ENCODE measurements at places on chromosomes 6 and 20. TPM values are rescaled to one million over a fixed set of nuclear protein-coding genes. Genes with fewer than 3 reads are reported as not detected.

Gene LST1
- 15.3 TPM for polyA plus RNA-seq

Gene MYB
- polyA plus RNA-seq = 2.9 TPM

DNA sequence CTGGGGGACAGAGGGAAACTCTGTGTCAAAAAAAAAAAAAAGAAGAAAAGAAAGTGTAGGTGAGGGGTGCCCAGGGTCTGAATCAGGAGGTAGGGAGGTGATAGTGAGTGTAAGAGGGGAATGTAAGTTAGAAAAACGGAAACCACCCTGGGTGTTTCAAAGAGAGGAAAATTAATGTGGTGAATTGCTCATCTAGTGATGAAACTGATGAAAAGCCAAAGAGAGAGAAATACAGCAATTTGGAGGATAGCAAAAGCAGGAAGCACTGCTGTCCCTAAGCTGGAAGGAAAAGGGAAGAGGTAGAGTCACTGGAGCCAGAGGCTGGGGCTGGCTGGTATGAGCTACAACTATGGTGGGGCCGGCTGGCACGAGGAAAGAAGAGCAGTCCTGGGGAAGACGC lies 85.0 kb upstream of the CEP85L start:
- no peak for DNase-seq

GRCh38 chr6:112307707-112308106 lies 39.4 kb upstream of the RFPL4B start:
- DNase-seq = no peak

- DNase-seq = no peak
These were observed 141.1 kb upstream of the SLC24A3 start for GRCh38 chr20:19071446-19071725.

- DNase-seq = no peak
These were observed 9.6 kb downstream of the FAM83B start for GRCh38 chr6:54856129-54856528.

GRCh38 chr6:154479351-154479769 lies 31.1 kb downstream of the CNKSR3 start:
- DNase-seq = no peak

Measured in naive thymus-derived CD4-positive, alpha-beta T cell (primary cell).